ENCODE measurements at places on chromosomes 7 and 10. TPM values are rescaled to one million over a fixed set of nuclear protein-coding genes. Genes with fewer than 3 reads are reported as not detected.

The PRR15 gene
- 21.2 TPM for total RNA-seq

The GIMAP1 gene
- 0.05 TPM for total RNA-seq

The JAKMIP3 gene
- 1.7 TPM for total RNA-seq

The TMEM196 gene
- total RNA-seq, result 0.42 TPM

The OIT3 gene
- total RNA-seq, result not detected

The ZNF804B gene
- total RNA-seq, result not detected

The SPDYE5 gene
- total RNA-seq, result not detected

The ACSL5 gene
- total RNA-seq, result 0.22 TPM

DNA sequence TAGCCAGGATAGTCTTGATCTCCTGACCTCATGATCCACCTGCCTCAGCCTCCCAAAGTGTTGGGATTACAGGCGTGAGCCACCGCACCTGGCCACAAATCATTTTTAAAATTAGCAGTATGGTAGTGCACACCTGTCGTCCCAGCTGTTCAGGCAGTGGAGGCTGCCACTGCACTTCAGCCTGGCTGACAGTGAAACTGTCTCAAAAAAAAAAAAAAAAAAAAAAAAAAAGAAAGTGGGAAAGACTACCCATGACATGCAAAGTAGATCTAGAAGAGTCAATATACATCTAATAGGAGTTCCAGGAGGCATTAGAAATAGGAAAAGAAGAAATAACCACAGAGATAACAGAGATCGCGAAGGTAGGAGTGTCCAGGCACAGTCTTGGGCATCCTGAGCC is 3.2 kb downstream of the CSGALNACT2 start:
- no peak for DNase-seq

DNA sequence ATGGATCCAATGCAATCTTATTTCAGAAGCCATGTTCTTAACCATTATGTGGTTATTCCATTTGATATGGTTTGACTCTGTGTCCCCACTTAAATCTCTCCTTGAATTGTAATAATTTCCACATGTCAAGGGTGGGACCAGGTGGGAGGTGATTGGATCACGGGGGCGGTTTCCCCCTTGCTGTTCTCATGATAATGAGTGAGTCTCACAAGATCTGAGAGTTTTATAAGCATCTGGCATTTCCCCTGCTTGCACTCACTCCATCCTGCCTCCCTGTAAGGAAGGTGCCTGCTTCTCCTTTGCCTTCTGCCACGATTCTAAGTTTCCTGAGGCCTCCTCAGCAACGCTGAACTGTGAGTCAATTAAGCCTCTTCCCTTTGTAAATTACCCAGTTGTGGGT is 32.0 kb upstream of the TSPAN13 start:
- no peak for DNase-seq

DNA sequence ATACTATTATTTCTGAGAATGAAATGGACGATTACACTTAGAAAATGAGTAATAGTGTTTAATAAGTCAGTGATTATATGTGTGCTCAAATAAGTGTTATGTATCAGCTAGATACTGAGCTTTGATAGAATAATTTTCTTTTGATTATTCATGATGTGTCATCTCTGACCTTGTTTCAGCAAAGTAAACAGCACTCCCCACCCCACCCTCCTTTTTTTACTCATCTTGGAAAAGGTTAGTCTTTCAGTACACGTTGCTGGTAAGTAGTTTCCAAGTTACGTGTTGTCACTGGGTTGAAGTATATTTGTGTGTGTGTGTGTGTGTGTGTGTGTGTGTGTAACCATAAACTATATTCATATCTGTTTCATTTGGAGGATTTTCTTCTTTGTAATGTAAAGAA is 84.1 kb downstream of the GNAI1 start:
- no peak for DNase-seq

GRCh38 chr10:5553400-5554170 is 28.8 kb downstream of the CALML3 start:
- peak; percentile 3 for DNase-seq

GRCh38 chr10:126586128-126586527 is 84.4 kb downstream of the C10orf90 start:
- DNase-seq, result no peak

DNA sequence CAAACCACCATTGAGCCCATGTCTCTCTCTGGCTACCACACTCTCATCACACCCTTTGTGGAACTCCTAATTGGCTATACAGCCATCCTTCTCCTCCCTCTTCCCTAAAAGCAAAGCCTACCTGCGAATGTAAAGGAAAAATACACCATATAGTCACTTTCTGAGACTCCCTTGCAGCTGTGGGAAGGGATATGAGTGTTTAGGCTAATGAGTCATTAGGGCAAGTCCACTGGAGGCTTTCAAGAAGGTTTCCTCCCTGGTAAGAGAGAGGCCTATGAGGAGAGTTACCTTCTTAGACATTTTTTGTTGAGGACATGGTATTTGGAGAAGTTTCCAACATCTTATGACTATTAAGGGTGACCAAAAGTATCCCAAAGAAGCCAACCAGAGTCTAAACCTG is 4.1 kb upstream of the TMEM243 start:
- DNase-seq, result no peak

DNA sequence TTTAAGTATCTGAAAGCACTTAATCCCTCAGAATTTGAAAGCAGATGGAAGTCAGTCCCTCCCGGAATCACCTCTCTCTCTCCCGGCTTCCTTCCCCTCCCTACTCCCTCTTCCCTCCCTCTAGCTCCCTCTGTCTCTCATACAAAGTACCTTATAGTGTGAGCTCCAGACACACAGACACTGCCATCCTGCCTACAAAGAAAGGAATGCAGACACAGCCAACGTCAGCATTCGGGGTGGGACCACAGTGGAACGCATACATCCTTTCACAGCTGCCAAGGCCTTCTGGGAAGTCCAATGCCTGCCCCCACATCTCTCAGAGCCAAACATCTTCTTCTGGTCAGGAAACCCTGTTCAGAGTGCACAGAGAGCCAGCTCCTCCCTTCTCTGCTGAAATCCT is 9.3 kb downstream of the NOD1 start:
- peak; percentile 68 for DNase-seq

DNA sequence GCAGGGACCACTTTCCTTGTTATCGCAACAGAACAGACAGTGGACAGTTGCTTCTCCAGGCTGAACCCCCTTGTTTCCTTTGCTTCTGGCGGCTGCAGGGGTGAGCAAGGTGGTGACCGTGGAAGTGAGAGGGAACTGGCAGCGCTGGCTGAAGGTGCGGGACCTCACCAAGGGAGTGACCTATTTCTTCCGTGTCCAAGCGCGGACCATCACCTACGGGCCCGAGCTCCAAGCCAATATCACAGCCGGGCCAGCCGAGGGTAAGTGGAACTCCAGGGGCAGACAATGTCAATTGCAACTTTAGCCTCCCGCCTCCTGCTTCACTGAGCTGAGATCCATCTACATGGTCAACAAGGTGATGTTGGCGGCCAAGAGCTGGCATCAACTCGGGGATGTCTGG is 462.1 kb upstream of the FOXK1 start:
- no peak for DNase-seq

DNA sequence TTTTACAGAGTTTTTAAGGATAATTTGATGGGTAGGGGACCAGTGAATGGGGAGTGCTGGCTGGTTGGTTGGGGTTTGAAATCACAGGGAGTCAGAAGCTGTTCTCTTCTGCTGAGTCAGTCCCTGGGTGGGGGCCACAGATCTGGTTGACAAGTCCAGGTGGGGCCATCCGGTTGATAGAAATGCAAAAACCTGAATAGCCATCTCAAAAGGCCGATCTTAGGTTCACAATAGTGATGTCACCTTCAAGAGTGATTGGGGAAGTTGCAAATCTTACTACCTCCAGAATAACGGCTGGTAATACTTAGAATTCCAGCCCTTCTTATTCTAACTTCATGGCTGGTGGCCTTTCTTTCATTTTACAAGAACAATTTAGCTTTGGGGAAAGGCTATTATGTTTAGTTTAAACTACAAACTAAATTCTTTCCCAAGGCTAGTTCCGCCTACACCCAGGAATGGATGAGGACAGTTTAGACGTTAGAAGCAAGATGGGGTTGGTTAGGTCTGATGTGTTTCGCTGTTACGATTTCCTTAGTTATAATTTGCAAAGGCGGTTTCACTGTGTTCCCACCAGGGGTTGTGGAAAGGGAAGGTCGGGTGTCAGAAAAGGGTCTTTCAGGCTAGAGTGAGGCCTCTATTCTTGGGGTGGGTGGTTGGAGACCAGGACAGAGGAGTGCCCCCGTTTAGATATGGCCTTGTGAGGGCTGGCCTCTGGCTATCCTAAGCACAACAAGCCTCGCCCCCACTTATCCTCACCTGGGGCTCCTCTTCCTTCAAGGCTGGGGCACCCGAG is 27.4 kb downstream of the IFT22 start:
- DNase-seq, result peak; percentile 85

DNA sequence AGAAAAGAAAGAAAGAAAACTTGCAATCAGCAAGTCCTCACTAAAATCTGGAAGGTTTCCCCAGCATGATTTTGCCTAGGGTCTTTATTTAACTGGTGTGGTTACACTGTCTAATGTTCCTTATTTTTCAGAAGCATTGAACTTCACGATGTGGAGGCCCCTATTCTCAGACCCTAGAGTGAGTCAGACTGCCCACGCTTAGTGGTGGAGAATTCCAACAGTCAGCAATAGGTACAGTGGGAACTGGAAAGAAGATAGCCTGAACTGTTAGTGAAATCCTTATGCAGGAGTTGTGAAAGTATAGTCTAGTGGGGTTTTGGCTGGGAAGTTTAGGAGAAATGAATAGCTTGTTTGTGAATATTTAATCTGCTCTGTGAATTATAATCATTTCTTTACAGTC is 115.0 kb downstream of the FZD1 start:
- DNase-seq, result no peak

DNA sequence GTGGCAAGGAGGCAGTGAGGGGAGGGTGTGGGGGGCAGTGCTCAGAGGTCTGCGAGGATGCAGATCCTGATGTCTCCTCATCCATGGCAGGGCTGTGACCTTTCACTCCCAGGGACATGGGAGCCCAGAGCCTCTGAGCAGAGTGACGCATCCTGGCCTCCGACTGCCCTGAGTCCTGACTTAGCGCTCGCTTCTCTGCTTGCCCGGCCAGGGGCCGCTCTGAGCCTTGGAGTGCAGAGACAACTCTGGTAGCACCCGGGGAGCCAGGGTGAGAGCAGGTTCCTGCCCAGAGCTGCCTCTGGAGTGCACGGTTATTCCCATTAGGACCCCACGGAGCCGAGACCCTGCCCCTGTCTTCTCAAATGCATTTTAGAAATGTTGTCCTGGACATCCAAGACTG is 188.0 kb downstream of the TCERG1L start:
- DNase-seq, result no peak

DNA sequence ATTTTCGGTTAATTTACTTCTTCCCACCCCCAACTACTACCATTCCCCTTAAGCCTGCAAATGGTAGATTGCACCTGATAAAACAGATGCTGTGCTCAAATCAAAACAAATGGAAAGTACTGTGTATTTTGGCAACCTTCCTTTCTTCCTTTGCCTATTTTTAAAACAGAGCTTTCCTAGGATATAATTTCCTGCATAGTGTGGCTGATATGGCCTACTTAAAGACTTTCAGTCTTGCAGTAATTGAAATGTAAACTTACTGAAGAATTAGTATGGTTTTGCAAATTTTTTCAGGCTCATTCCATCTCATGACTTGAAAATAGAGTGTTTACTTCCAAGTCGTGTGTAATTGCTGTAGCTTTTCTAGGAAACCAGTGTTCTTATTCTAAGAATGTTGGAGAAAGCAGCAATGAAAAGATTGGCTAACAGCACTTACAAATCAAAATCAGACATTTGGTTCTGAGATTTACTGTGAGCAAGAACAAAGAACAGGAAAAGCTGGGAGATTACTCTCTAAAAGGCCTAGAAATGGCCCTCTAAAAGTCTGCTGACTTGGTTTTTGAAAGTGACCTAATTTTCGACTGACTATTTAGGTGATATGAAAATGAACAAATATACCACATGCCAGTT is 52.0 kb downstream of the REEP3 start:
- no peak for DNase-seq

GRCh38 chr7:106041140-106041717 is 70.9 kb downstream of the SYPL1 start:
- peak; percentile 72 for DNase-seq

DNA sequence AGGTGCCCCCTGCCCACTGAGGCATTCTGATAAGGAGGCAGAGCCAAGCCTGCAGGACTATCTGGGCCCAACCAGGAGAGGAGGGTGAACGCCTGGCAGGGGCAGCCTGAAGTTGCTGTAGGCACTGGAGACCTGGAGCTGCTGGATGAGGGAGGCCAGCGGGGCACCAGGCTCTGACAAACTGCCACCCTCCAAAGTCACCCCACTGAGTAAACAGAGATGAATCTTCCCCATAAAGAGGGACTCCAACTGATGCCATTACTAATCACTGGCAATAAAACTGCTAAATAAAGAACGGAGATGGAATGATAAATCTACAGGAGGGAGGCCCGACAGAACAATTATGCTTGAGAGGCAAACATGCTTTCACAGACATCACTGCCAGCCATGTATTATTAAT is 44.2 kb downstream of the DRGX start:
- no peak for DNase-seq

DNA sequence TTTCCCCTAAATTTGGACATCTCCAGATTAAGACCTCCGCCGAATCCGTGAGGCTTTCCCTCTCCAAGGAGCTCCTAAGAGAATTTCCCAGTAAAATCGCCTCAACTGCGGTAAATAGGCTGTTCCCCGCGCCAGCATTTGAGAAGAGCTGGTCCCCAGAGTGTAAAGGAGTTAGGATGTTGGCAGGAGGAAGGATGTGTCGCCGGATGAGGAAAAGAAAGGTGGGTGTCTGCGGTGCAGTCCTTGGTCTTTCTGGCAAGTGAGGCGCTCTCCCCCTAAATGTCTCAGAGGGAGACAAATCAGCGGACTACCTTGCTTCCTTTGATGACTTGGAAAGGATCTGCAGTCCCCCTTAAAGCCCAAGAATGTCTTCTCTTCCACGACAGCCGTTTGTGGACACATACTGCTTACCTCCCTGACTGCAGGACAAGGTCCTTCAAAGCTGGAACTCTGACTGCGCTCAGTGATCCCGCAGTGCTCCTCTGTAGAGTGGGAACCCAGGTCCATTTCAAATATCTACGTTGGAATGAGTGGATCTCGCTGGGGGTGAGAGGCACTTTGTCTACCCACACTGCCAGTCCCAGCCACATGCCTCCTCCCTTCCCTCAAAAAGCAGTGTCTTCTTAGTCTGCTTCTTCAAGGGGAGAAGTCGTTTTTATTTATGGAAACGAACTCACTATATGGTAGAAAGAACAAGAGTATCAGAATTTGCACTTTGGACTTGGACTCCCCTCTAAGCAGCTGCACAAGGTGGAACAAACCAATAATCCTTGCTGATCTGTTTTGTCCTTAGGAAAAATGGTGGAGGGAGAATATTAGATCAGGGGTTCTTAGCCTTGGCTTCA is 1.1 kb upstream of the DLG5 start:
- no peak for DNase-seq

- no peak for DNase-seq
Observed at GRCh38 chr7:909358-910329, 33.3 kb downstream of the GET4 start.

- DNase-seq, result no peak
Observed at GRCh38 chr7:30667172-30667571, 15.1 kb downstream of the CRHR2 start.

DNA sequence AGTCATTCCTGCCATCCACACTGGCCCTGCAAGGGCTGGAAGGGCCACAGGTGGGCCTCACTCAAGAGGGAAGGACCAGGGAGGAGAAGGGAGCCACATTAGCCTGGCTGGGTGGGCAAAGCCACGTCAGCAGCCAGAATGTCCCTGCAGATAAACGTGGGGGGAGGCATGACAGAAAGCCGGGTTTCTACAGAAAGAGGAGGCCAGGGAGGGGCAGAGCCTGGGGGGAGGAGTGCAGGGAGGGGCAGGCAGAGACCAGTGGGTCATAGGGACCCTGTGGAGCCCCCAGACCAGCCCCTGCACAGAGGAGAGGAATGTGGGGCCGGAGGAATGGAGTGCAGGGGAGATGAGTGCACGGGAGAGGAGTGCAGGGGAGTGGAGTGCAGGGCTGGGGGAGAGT is 590.2 kb downstream of the PTPRN2 start:
- no peak for DNase-seq
